Mesendoderm (in vitro differentiated cells): ENCODE measurements at places on chromosomes 2 and 18.

GRCh38 chr2:207397917-207398655 lies 131.7 kb upstream of the CREB1 start:
- DNase-seq, result no peak

DNA sequence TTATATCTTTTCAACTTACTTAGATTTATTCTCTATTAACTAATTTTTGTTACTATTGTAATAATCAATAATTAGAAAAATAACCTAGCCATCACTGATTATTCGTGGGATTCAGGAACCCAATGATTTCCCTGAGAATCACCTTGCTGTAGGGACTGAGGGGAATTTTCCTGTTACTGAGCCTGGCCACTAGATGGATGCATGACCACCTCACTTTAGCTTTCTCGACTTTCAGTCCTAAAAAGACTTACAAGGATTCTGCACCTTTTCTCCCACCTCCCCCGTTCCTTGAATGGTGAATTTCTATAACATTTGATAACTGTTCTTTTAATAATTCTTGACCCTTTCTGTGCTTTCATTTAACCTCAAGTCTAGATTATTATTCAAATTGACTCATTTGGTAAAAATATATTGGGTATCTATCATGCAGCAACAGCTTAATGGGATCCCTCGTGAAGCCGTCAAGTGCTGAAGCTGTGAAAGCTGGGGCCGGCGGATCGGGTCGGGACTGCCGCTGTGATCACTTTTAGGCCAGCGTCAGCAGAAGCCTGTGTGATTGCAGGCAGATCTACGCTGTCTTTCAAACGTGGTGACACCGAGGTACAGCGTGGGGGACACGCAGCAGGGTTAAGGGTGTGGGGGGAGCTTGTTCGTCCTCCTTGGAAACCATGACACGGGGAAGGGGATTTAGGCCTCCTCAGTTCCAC lies 38.8 kb upstream of the TMEM18 start:
- DNase-seq, result peak; percentile 46

DNA sequence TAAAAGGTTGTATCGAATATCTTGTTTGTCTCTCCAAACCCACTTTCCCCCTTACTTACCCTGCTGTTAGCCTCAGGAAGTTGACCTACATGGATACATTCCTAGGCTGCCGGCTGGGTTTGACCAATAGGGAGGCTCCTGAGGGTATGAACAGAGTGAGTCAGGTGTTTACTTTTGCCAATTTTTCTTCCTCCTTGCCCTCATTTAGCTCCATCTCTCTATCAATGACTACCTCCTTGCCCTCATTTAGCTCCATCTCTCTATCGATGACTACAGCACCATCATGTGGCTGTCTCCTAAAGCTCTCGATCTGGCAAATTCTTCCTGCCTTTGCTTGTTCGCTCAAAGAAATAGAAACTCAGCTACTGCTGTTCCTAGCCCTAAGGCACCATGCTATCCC lies 571.9 kb upstream of the CRIM1 start:
- DNase-seq, result peak; percentile 63

DNA sequence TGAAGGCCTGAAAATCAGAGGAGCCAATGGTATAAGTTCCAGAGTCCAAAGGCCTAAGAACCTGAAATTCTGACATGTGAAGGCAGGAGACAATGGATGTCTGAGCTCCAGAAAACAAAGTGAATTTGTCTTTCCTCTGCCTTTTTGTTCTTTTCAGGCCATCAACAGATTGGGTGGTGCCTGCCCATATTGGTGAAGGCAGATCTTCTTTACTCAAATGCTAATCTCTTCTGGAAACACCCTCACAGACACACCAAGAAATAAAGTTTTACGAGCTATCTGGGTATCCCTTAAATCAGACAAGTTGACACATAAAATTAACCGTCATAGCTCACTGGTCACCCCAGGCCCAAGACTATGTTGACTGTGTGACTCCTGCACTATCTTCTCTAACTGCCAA lies 163.8 kb upstream of the NCKAP5 start:
- DNase-seq, result no peak

DNA sequence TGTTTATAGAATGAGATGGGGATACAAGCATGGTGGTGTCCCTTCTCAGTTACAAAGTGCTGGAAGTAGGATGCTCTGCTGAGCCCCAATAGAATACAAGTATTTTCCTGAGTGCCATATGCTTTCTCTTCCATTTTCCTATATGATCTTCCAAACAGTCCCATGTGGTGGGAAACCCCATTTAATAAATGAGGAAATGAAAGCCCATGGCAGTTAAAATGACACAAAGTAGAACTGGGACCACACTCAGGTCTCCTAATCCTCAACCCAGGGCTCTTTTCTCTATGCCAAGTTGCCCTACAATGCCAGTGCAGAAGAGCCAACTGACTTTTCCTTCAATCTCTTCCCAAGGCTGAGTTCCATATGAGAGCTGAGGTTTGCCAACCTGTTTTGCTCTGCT lies 210.2 kb upstream of the FBXO11 start:
- DNase-seq, result no peak

- DNase-seq, result peak; percentile 27
Observed at GRCh38 chr2:147223119-147223518, 621.7 kb upstream of the ACVR2A start.

DNA sequence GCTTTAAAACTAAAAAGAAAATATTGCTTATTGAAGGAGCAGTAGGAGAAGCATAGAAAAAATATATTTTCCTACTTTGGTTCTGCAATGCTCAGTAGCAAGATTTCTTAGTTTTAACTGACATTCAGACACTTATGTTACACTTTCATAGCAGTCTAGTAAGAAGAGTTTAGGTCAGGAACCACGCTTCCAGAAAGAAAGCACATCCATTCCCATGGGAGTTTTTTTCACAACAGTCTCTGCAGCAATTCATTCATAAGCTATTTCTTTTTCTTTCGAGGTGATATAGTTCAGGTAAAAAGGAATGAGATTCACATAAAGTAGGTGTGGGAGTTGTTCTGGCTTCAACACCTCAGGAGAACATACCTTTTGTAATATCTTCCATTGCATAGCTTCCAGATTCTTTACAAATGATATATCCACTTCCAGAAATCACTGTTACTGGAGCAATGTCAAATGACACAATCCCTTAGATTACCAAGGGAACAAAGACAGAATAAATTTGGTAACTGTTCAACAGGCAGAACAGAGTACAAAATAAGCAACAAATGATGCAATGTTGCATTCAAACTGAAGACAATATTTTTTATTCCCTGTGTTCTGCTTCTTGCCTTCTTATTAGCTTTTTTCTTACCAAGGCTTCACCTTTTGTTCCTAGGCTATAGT lies 95.2 kb upstream of the GULP1 start:
- DNase-seq, result no peak

- DNase-seq, result no peak
Observed at GRCh38 chr2:273333-273732, 8.6 kb downstream of the ACP1 start.

DNA sequence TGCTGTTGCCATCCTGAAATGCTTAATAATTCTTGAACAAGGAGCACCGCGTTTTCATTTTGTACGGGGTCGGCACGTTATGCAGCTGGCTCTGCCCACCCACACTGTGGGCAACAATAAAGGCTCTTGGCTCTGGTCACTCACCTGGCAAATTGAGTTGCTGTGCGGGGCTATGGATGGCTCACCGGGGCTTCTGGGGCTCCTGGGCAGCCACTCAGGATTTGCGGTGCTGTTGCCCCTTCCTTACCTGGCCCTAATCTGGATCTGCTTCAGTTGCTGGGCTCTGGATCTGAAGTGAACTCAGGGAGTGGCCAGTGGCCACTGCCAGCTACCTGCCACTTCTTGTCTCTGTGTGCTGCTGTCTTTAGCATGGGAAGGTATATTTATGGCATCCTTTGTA lies 22.7 kb downstream of the RHOB start:
- no peak for DNase-seq

- no peak for DNase-seq
Observed at GRCh38 chr2:237465515-237466148, 21.4 kb upstream of the MLPH start.

DNA sequence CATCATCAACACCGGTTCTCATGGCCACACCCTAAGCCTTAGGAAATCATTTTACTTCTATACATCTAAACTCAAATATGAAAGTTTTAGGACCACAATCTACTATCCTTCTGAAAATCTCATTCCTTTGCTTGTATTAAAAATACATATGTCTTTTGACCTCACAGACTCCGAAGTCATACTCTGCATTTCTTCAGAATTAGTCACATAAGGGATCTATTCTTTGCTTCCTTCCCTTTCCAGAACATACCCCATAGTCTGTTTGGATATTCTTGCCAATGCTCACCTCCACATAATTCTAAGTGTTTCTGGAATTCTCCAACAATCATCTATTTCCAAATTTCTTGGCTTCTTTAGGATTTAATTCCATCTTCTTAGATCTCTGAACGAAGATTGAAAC lies 14.2 kb upstream of the DSG1 start:
- no peak for DNase-seq

GRCh38 chr2:167127135-167127534 lies 238.9 kb downstream of the XIRP2 start:
- DNase-seq, result peak; percentile 36

DNA sequence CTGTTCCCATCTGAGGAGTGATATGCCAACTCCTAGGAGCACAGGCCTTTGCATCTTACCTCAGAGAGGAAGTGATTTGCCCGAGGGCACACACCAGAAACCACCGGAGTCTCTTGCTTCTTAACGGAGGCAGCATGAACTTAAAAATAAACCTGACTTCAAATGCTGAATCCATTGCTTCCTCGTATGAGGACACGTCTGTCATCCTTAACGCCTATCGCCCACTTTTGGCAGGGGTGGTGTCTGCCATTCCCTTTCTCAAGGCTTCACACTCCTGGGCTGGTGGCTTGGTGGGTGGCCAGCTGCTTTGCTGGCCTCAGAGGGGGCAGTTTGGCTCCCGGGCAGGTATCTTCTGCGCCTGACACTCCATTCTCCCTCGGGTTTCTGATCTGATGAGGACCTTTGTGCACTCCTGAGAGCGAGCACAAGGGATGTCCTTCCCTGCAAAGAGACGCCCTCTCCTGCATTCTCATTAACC lies 1.1 kb upstream of the PREB start:
- DNase-seq, result no peak

- peak; percentile 80 for DNase-seq
Observed at GRCh38 chr2:208033701-208034502, 8.6 kb upstream of the PLEKHM3 start.

DNA sequence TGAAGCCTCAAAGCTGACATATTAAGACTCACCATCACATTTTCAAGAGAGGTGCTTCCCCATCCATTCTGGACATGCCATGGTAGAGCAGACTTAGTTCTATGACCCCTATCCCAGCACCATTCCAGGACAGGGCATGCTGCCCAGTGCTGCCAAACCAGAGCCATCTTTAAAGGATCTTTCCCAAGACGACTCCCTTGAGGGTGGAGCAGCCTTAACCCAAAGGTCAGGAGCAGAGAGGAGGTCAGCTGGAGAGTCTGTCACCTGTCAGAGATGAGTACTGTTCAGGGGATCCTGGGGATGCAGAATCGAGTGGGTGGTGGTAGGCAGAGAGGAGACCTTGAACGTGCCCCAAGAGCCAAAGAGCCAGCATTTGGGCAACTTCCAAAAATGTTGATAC lies 459.8 kb downstream of the STK39 start:
- no peak for DNase-seq

DNA sequence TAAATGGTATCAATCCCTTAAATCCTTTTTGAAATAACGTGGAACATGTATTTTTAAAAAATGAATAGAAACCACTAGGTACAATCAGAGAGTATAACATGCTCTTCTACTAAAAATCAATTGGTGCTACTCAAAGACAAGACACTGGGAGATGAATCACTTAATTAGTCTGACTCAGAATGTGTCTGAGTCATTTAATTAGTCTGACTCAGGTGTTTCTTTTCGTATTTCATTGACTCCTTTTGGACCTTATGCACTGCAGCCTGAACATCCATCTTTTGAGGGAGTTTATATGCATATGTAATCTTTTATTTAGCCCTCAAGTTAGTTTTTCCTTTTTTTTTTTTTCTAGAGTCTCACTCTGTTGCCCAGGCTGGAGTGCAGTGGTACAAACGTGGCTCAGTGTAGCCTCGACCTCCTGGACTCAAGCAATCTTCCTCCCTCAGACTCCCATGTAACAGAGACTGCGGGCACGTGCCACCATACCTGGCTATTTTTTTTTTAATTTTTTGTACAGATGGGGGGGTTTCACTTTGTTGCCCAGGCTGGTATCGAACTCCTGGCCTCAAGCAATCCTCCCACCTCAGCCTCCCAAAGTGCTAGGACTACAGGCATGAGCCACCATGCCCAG lies 26.5 kb downstream of the PPP4R3B start:
- DNase-seq, result peak; percentile 36

- peak; percentile 83 for DNase-seq
Observed at GRCh38 chr2:14944562-14945346, 312.2 kb downstream of the LRATD1 start.

GRCh38 chr2:240816584-240817495 lies 3.2 kb downstream of the KIF1A start:
- DNase-seq, result no peak

DNA sequence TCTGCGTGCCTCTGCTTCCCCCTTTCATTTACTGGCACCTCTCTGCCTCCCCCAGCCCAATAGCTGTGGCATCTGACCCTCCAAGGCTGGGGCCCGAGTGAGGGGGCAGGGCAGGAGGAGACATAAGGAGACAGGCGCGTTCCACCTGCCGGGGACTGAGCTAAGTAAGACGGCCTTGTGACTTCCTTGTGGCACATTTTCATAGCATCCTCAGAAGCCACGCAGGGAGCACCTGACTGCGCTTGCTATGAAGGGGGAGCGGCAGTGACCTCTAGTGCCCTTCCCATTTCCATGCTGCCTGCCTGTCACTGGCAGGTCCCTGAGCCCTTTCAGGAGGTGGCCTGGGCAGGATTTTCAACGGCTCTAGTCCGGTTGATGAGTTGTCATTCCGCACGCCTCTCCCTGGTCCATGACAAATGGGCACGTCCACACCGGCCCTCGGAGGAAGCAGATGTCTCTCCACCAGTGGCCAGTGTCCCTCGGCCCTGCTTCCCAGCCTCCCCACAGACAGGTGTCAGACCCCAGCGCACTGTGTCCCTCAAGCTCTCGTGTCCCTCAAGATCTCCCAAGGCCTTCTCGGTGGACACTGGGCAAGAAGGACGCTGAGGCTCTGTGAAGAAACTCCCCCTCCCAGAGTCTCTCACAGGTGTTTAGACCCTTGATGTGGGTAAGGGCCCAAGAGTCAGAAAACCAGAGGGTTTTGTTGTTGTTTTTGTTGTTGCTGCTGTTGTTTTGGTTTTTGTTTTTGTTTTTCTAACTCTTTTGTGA lies 42.7 kb downstream of the CYP26B1 start:
- DNase-seq, result peak; percentile 65

DNA sequence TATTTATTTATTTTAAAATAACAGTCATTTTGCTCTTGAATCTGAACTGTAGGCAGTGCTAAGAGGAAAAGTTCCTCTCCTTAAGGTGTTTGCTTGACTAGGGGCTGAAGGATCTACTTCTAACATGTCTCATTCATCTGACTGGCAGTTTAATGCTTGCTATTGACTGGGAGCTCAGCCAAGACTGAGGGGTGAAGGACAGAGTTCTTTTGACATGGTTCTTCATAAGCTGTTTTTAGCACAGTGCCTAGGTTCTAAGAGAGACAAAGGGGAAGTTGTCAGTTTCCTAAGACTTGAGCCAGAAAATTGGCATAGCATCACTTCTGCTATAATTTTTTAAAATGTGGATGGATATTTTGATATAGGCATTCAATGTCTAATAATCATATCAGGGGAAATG lies 73.0 kb downstream of the COMMD1 start:
- DNase-seq, result no peak

GRCh38 chr2:35168351-35168750 lies 1187.2 kb upstream of the CRIM1 start:
- DNase-seq, result peak; percentile 11
